Suppressor macrophage treated with lipopolysaccharide for 4 hours (primary cell): ENCODE measurements at places on chromosomes 1 and 21.

DNA sequence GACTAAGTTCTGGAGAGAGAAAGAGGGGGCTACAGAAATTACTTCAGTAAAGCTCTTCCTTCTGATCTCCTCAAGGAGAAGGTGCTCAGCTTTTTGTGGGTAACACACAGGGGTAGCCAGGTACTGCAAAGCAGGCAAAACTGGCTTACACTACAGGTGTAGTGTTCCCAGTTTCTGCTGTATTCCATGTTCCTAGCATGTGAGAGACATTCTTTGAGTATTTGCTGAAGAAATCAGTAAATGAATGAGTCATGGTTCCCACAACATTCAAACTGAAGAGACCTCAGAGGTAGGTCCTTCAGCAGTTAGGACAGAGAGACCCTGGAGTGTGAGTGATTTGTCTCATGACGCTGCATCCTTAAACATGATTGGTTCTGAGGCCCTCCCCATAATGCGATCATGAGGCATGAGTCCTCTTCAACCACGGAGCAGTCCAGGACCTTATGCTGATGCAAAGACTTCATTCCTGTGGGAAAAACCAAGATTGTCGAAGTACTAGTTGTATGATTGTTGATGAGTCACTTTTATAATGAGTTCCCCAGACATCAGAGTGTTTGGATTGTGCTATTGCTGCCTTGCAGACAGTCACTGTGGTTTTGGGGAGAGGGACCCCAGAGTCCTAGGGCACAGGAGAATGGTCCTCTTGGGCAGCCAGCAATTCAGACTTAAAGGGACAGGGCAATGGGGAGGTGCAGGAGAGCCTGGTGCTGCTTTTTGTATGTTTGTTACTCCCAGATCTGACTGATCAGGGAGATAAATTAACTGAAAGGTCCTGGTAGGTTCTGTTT is 2.7 kb upstream of the OR10J4 start:
- peak; percentile 32 for DNase-seq

DNA sequence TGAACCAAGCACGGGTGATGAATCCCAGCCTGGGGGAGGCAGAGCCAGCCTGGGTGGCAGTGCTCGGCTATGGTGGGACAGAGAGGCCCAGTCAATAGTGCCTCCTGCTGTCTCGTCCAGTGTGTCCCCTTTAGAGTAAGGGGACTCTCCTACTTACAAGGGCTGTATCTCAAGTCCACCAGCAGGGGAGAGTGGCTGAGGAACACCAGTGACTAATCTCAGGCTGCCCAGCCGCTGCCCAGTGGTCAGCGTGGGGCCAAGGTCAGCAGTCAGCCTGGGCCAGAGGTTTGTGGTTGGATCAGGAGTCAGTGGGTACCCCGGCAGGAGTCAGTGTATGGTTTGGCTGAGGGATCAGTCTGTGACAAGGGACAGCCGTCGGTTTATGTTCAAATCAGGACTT is 109.2 kb upstream of the RUNX3 start:
- no peak for DNase-seq

DNA sequence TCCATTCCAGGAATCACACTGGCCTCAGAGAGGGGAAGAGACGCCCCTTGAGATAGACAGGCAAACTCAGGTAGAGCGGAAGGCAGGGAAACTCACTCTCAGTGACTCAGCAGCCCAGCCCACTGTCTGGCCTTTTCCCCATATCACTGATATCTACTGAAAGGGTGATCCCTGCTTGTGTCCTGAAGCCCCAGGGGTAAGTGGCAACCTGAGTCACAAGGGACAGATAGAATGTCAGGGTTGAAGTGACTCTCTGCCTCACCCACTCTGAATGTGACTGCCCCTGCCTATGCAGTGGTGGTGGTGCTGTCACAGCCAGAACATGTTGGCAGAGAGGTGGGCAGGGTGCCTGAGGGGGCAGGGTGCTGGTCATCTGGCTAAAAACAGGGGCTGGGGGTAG is 157.5 kb upstream of the FGGY start:
- DNase-seq = peak; percentile 20

GRCh38 chr1:115545791-115546733 is 95.7 kb upstream of the VANGL1 start:
- peak; percentile 23 for DNase-seq

GRCh38 chr1:86062453-86062852 is 94.1 kb downstream of the COL24A1 start:
- no peak for DNase-seq

- no peak for DNase-seq
Observed at GRCh38 chr21:32413015-32413504, 554 bp downstream of the EVA1C start.

- DNase-seq = no peak
Observed at GRCh38 chr1:21066356-21067012, 110.2 kb downstream of the EIF4G3 start.

- DNase-seq = no peak
Observed at GRCh38 chr1:245858722-245859492, 648.2 kb downstream of the SMYD3 start.

DNA sequence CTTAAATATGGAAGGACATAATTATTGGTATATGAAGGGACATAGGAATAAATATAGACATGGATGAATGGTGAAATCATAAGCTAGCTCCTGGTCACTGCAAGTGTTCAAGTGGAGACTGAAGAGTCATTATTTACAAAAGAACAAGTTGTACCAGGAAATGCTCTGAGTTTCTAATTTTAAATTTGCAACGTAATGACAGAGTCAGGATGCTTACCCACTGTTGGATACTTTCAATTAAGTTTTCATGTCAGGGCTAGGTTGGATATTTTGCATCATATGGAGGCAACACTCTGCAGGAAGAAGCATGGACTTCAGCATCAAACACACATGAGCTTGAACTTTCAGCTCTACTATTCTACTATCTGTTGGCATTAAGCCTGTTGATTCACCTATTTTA is 499.6 kb upstream of the C1orf87 start:
- no peak for DNase-seq

DNA sequence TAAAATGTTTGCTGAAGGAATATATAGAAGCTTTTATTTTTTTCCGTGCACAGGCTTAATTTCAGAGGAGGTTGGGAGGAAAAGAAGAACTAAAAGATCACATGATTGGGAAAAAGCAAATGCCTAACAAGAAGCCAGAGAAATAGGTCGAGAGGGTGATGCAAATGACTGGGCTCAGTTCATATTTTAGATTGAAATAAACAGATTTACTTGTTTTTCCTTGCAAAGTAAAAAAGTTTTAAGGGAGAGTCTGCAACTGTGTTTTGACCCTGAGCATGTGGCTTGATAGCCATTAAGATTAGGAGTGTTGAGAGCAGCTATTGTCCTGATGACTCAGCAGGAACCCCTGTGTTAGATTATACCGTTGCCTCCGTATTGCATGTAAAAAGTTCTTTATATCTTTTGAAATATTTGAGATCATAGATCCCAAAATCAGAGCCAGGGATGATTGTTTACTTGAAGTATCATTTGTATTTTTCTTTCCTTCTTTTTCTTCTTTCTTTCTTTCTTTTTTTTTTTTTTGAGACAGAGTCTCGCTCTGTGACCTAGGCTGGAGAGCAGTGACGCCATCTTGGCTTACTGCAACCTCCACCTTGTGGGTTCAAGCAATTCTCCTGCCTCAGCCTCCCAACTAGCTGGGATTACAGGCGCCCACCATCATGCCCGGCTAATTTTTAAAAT is 20.2 kb downstream of the CLIC4 start:
- DNase-seq = peak; percentile 27

GRCh38 chr1:159935719-159936272 is 9.6 kb downstream of the IGSF9 start:
- peak; percentile 72 for DNase-seq

DNA sequence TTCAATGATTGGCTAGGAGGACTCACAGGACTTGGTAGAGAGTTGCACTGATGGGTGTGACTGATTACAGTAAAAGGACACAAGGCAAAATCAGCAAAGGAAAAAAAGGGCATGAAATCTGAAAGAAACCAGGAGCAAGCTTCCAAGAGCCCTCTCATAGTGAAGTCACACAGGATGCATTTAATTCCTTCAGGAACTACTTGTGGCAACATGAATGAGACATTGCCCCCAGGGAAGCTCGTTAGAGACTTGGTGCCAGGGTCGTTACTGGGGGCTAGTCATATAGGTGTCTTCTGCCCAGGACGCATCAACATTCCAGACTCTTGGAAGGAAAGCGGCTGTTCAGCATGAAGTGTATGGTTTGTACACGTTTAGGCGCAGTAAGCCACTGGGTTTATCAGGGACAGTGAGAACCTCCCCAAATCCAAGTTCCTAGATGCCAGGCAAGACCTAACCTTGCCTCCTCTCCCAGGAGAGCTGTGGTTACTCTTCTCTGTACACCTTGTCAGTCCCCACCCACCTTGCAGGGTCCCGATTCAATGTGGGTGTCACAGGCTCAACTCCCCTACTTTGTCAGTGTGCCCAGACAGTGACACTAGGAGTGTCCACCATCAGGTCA is 26.0 kb upstream of the C2CD2 start:
- DNase-seq = no peak

DNA sequence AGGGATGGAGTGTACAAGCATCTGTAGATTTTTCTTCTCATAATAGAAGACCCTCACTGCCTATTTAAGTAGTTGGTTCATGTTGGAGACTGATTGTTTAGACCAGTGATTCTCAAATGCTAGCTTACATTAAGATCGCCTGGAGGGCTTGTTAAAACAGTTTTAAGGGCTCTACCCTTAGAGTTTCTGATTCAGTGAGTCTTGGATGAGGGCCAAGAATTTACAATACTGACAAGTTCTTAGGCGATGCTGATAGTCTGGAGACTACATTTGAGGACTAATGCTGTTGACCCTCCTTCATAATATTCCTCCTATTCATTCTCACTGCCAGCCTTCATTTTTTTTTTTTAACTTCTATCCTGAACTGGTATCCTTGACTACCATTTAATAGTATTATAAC is 15.2 kb upstream of the AGO3 start:
- DNase-seq = no peak

GRCh38 chr1:56849750-56850149 is 4.8 kb upstream of the C8A start:
- DNase-seq = no peak

- DNase-seq = no peak
Observed at GRCh38 chr1:21149430-21149854, 27.3 kb downstream of the EIF4G3 start.

- no peak for DNase-seq
Observed at GRCh38 chr1:3618531-3618880, 6.3 kb upstream of the TPRG1L start.

DNA sequence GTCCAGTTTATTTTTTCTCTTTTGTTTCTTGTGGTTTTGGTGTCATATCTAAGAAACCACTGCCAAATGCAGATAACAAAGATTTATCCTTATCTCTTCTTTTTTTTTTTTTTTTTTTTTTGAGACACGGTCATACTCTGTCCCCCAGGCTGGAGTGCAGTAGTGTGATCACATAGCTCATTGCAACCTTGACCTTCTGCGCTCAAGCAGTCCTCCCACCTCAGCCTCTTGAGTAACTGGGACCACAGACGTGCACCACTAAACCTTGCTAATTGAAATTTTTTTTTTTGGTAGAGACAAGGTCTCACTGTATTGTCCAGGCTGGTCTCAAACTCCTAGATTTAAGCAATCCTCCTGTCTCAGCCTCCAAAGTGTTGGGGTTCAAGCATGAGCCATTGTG is 8.9 kb downstream of the SLC66A1 start:
- no peak for DNase-seq

- DNase-seq = no peak
Observed at GRCh38 chr21:40254540-40255465, 387.6 kb downstream of the PCP4 start.

DNA sequence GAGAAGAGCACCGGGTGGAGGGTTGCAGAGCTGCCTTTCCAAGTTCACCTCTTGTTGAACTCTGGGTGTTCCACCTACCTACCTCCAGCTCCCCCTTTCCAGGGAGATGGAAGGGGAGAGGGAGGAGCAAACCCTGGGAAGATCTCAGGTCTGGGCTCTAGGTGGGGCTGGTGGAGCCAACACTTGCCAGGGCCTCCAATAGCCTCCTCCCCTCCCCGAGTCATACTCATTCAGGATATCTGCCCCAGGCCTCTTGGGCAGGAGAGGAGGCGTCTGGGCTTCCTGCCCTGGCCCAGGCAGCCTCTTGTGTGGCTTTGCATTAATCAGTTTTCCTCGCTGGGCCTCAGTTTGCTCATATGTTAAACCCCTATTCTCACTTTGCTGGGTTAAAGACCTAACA is 13.4 kb downstream of the RAP1GAP start:
- no peak for DNase-seq

DNA sequence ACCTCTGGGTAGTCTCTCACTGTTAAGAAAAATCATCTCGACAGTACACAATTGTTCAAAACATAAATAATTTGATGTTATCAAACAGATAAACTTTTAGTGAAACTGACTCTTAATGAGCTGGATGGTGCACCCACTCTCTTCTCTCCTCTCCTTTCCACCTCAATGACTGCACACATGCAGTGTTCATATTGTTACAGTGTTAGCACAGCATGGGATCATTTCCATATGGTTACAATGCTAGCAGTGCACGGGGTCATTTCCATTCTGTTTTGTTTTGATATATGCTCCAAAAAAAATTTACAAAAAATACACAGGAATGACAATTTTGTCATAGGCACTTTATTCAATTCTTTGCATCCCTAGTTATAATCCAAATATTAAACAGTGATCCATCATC is 26.4 kb upstream of the RNF187 start:
- no peak for DNase-seq

DNA sequence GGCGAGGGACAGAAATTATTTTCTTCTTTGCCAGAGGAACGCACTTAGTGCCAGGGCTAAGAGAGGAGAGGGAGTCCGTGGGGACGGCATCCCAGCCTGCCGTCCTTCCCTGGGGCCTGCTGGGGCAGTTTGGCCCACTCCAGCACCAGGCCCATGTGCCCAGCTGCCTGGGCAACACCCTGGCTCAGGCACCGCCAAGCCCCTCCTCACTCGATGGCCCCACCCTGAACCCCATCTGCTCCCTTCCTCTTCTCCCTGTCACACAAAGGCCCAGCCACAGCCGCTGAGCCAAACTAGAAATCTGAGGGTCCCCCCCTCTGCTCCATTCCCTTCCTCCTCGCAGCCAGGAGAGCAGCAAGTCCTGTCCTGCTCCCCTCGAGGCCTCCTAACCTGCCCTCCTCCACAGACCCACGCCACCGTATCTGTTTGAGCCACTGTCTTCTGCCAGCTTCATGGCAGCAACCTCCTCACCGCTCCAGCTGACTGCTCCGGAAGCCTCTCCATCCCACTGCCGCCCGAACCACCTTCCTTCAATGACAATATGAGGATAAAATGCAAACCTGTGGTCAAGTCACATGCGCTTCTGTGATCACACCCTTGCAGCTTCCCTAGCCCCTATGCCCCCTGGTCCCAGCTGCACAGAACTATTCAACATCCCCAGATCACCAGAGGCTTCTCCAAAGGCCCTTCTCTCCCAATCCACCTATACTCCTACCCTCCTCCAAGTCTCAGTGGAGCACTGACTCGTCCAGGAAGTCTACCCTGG is 8.4 kb upstream of the TNNI1 start:
- no peak for DNase-seq

- no peak for DNase-seq
Observed at GRCh38 chr1:67988066-67988465, 62.4 kb downstream of the DIRAS3 start.

GRCh38 chr21:42060166-42060565 is 11.0 kb upstream of the UMODL1 start:
- no peak for DNase-seq

- no peak for DNase-seq
Observed at GRCh38 chr1:93394514-93394913, 48.8 kb downstream of the DR1 start.
